ENCODE measurements at places on chromosomes 2 and 18.

- DNase-seq = no peak
Measured at GRCh38 chr2:72141032-72141645, 6.5 kb downstream of the CYP26B1 start.

GRCh38 chr2:146615778-146616177 lies 1229.1 kb upstream of the ACVR2A start:
- DNase-seq = no peak

DNA sequence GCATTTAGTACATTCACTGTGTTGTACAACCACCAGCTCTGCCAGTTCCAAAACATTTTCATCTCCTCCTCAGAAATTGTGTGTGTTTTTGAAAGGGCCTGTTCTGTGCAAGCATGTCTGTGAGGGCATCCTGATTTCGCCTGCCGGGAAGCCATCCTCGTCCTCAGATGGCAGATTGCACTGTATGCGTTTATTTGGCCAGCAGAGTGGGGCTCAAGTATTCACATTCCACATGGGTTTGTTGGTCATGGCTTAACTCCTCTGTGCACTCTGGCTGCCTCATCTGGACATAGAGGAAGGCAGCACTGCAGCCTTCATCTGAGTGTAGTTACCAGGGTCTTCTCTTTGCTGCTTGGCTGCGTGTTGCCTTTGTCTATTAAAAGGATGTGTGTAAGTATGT lies 85.0 kb downstream of the TMEM247 start:
- DNase-seq = no peak

GRCh38 chr18:27184115-27185024 lies 738 bp downstream of the CHST9 start:
- no peak for DNase-seq

DNA sequence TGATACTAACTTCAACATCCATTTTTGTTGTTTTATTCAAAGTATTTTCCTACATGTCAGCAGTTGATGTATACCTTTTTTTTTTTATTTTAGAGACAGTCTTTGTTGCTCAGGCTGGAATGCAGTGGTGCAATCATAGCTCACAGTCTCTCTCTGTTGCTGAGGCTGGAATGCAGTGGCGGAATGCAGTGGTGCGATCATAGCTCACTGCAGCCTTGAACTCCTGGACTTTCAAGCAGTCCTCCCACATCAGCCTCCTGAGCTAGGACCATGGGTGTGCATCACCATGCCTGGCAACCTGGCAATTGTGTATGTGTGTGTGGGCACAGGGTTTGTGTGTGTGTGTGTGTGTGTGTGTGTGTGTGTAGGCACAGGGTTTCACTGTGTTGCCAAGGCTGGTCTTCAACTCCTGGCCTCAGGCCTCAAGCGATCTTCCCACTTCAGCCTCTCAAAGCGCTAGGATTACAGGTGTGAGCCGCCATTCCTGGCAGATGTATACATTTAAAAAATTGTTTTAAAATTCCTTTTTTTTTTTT lies 24.8 kb downstream of the SANBR start:
- DNase-seq = no peak

DNA sequence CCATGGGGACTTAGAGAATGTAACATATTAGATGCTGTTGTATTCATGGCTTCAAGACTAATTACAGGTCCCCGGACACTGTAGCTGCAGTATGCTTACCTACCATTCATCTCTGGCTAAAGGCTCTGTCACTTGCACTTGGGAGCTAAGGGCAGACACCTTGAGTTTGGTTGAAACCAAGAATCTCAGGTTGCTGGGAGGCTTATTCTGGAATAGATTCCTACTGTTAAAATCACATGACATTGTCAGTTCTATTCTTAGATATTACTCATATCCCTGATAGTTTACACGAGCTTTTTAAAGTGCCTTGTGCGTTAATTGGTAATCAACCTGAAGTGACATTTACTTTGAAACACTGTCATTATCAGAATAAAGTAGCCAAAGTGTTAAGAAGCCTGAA lies 73.0 kb upstream of the EPB41L5 start:
- no peak for DNase-seq

DNA sequence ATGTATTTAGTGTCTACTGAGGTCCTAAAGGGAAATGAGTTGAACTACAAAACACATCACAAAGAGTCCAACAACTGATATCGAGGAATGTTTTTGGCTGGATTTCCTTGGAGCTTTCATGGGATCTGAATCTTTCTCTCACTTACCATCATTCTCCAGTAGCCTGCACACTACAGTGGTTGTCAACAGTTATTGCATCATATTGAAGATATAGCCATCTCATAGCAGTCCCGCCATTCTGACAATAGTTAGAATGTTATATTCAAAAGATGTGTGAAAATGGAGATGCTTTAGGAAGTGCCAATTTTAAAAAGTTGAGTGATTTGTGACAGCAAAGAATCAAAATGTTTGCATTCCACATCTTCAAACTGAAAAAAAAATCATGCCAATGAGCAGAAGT lies 186.8 kb downstream of the DSC3 start:
- DNase-seq = no peak

DNA sequence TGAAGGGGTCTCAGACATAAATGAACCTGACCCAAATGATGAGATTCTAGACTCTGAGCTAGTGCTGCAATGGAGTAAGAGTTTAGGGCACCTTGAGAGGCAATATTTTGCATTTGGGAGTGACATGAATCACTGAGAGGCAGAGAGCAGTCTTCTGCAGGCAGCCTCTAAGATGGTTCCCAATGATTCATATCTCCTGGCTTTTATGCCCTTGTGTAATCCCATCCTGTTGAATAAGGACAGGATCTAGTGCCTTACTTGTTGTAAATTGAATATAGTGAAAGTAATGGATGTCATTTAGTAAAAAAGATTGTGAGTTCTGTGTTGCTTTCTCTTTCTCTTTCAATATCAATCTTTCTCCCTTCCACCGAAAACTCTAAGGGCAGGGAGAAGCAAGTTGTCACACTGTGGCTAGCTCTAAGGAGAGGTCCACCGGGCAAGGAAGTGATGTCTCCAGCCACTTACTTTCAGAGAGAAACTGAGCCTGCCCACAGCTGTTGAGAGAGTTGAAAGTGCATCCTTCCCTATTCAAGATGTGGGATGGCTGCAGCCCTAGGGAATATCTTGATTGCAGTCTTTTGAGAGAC lies 144.7 kb downstream of the TRIB2 start:
- DNase-seq = no peak

DNA sequence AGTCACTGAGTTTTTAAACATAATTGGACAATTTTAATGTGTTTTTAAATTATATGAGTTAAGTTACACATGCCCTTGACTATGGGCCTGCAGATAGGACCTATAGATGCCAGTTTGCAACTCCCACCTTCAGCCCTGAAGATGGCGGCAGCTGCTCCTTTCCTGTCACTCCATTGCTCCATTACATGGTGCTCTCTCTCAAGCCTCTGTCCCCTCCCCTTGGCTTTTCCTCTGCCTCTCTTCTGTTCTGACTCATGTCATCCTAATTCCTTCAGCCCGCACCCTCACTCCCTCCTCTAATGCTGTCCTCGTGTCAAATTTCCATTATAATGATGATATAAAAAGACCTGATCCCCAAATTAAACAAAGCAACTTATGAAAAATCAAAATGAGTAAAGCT lies 133.7 kb upstream of the HNRNPA3 start:
- no peak for DNase-seq

GRCh38 chr2:22885245-22885644 lies 499.7 kb upstream of the KLHL29 start:
- no peak for DNase-seq

- no peak for DNase-seq
Measured at GRCh38 chr2:233381638-233381995, 27.3 kb downstream of the DGKD start.

DNA sequence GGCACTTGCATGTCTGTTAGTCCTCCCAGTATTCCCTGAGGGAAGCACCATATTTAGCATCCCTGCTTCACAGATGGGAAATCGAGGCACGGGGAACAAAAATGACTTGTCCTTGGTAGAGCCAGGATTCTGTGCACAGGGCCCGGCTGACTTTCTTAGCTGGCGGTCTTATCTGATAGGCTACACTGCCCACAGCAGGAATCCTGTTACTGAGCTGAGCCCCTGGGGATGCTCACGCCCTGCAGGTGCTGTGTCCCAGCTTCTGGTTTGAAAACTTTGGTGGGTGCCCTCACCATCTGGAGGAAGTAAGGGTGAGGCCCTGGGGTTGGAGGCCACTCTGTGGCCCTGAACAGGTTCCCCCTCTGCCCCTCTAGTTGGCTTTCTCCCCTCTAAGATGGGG lies 68.4 kb upstream of the MCFD2 start:
- no peak for DNase-seq

DNA sequence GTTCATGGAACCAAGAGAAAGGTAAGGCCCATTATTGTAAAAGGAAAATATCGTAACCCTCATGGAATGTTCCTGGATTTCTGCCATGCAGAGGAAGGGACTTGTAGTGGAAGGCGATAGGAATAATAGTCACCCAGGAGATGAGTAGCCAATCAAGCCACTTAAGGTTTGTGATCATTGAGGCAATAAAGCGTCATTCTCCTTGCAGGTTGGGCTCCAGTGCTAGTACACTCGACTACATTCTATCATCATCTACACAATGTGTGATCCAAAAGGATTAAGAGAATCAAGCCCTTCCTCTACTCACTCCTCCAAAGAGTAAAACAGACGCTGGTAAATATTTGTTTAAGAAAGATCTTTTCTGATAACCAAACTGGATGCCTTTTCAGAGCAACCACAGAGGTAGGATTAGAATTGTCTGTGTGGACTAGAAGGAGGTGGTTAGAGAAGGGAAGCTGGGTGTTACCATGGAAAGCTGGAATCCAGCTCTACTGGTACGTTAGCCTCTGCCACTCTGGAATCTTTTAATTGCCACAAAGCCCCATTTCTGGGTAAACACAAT lies 245.7 kb downstream of the IKZF2 start:
- no peak for DNase-seq

DNA sequence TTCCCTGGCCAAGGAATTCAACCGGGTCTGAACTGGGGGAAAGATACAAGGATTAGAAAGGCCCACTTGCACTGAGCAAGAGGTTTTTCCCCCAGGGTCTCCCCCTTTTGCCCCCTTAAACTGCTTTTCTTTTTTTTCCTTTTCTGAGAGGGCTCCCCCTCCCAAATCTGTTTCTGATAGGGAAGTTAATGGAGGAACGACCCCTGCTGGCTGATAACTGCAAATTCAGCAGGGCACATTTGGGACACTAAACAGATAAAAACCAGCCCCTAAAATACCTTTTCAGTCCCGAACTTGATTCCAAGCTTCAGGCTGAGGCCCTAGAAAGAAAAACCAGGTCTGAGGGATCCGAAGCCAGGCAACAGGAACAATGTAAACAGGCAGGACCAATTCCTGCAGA lies 1012.4 kb upstream of the CRIM1 start:
- no peak for DNase-seq

DNA sequence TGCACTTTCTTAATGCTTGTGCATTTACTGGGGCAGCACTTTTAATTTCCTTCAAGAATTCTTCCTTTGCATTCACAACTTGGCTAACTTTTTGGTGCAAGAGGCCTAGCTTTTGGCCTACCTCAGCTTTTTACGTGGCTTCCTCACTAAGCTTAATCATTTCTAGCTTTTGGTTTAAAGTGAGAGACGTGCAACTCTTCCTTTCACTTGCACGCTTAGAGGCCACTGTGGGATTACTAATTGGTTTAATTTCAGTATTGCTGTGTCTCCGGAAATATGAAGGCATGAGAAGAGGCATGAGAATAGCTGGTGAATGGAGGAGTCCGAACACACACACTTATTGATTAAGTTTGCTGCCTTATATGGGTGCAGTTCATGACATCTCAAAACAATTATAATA lies 354.1 kb downstream of the DLGAP1 start:
- DNase-seq = no peak

GRCh38 chr2:73028841-73029240 lies 42.7 kb downstream of the SFXN5 start:
- DNase-seq = no peak

DNA sequence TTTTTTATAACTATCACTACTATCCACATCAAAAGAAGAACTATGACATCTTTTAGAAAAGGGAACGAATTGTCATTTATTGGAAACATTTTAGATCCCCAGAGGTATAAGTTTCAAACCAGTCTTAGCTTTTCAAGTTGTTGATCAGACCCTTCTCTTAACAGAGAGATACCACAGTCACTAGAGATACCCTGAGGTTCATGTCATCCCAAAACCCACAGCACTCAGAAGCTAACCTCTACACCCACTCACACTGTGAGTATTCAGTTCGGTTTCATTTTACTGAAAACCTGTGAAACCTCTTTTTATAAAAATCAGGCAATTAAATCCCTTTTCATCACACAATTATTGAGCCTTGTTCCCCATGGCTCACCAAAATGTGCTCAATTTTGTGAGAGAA lies 156.2 kb downstream of the DTNA start:
- DNase-seq = no peak

DNA sequence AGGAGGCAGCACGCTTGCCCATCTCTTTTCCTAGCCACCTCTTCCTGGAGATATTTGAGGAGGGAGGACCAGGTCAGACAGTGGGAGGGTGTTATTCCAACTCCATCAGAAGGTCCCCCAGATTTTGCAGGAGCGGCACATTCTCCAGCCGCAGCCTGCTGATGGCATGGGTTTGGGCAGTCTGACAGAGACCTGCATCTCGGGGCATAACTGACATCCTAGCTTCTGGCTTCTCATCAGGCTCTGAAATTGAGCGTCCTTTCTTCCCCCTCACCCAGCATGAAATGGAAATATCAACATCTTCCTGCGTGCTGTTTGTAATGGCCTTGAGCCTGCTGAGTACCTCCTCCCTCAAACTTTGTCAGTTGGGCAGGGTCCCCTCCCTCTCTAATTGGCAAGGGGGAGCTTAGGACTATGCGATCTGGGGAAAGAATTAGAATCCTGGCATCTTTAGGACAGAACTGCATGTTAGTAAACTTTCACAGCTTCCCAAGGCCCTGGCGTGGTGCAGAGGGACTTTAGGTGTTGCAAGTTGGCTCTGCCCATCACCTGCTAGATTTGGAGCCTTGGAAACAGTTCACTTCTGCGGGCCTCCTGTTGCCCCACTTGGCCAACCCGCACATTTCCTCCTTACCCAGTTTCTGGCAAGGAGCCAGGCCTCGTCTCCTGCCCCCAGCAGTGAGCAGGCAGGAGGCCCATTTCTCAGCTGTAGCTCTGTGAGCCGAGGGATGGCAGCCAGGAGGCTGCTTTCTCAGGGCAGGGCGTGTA lies 2.2 kb downstream of the ITM2C start:
- no peak for DNase-seq

GRCh38 chr2:212816267-212816666 lies 277.7 kb upstream of the ERBB4 start:
- no peak for DNase-seq

DNA sequence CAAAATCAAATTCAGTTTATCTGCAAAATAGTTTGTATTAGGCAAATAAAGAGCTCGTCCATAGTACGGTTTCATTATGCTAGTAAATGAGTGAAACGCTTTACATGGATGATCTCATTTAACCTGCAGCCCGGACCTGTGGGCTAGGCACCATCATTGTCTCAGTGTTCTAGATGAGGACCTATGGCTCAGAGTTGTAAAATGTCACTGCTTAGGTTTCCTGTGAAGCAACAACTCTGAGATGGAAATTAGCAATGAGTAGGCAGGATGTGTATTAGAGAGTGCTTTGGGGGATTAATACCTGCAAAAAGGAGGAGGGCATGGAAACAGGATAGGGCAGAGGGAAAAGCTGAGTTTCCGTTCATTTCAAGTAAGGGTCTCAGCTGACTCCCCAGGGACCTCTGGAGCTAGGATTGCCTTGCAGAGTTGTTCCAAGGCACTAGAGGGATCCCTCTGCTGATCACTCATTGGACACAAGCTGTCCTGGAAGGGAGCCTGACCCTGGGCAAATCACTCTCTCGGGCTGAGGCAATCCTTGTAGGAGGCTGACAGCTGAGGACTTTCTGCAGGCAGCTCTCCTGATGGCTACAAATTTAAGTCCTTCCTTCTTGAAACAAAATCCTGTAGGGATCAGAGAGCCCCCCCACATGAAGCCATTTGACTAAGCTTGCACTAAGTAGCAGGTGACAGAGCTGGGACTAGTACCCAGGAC lies 58.8 kb upstream of the SIX2 start:
- DNase-seq = no peak
